ENCODE measurements at places on chromosomes 7 and 10. TPM values are rescaled to one million over a fixed set of nuclear protein-coding genes. Genes with fewer than 3 reads are reported as not detected.

DNA sequence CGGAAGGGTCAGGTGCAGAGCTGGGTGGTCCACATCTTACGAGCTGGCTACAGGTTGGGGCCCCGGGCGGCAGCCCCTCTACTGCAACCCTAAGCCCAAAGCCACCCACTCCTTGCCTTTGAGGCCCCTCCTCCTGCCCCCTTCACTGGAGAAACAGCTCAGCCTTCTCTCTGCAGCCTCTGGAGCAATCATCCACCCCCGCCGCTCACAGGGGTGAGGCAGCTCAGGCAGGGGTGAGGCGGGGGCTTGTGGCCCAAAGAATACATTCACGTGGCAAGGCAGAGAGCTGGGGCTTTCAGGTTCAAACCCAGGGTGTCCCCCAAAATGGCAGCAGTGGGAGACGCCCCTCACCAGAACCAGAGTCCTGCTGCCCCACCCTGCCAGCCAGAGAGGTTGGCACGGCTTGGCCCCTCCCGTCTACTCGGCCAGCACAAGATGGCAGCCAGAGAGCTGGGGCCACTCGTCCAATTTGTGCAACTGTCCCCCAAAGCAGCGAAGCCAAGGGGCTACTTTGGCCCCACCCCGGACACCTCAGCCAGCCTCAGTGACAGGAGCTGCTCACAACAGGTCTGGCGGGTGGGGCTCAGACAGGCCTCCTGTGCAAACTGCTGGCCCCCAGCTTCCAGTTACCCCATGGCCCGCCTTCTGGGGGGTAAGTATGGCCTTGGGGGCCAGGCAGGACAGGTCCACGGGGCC, 7.2 kb downstream of the GNB2 start:
- 0 out of 2 replicates have a peak overlapping the region, but pooled peaks have one; percentile 9 for H3K27ac ChIP-seq
- no peak overlapping the region for H3K4me3 ChIP-seq
- H3K36me3 ChIP-seq, result peaks cover 23% of the 10 kb centered on the region
- DNase-seq, result no peak

GRCh38 chr7:131574741-131575140, 18.3 kb upstream of the PODXL start:
- H3K27ac ChIP-seq, result no peak overlapping the region
- no peak overlapping the region for H3K4me3 ChIP-seq
- DNase-seq, result no peak

GRCh38 chr7:105799677-105800076, 76.7 kb downstream of the ATXN7L1 start:
- H3K4me1 ChIP-seq, result peaks cover 6% of the 10 kb centered on the region
- H3K36me3 ChIP-seq, result no peaks in the 10 kb centered on the region
- H3K4me3 ChIP-seq, result no peak overlapping the region
- DNase-seq, result no peak
- no peaks in the 10 kb centered on the region for H3K27me3 ChIP-seq

DNA sequence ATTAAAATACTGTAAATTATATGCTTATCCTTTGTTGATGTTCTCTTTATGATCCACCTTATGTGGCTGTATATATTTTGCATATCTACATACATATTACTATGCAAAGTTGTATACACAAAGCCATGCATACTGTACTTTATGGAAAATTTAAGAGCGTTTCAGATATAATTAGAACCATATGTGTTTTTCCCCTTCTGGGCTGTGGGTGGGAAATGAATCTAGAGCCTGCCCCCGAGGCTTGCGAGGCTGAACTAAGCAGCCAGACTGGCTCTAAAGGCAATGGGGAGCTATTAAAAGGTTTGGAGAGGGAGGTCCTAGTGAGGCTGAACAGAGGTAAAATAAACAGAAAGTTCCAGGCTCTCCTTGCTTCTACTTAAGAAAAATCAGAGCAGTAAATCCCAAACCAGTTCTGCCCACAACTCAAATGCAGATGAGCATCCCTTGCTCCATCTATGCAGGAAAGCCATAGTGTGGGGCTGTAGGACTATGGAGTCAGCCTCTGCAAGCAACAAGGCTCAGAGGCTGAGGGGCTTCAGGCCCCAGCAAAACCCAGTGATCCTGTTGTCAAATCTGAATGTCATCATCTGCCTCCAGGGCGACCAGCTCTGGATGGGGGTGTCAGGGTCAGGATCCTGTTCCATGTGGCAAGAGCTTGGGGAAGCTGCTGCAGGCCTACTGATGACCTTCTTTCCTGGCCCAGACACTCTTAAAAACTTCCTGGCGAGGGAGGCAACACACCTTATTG, 14.1 kb upstream of the DDIT4 start:
- no peaks in the 10 kb centered on the region for H3K27me3 ChIP-seq
- H3K4me1 ChIP-seq, result peaks cover 51% of the 10 kb centered on the region
- no peak overlapping the region for H3K4me3 ChIP-seq
- DNase-seq, result no peak

GRCh38 chr7:128679920-128680319, 7.8 kb downstream of the GARIN1A start:
- H3K4me1 ChIP-seq, result no peaks in the 10 kb centered on the region
- no peak overlapping the region for H3K4me3 ChIP-seq
- H3K27ac ChIP-seq, result no peak overlapping the region
- no peaks in the 10 kb centered on the region for H3K36me3 ChIP-seq
- H3K27me3 ChIP-seq, result no peaks in the 10 kb centered on the region
- DNase-seq, result no peak

DNA sequence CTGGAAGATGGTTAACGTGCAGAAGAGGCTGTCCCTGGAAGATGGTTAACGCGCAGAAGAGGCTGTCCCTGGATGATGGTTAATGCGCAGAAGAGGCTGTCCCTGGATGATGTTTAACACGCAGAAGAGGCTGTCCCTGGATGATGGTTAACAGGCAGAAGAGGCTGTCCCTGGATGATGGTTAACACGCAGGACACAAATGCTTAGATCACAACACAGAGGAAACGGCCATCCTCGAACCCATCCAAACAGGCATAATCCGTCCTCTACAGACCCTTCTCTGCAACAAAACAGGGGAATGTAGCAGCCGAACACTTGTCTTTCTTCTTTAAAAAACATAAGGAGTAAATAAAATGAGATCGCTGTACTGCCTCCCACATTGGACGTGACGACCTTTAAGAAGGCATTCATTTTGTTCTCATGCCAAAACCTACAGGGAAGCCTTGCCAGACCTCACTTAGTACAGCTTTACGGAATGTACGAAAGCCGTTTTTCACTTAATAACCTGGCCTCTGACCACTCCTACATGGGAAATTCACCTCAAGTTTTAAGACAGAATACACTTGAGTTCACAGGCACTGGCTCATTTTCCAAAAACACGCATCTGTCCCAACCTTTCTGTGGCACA, 245.2 kb downstream of the ZMYND11 start:
- peaks cover 9% of the 10 kb centered on the region for H3K36me3 ChIP-seq
- DNase-seq, result no peak
- H3K4me3 ChIP-seq, result no peak overlapping the region
- no peaks in the 10 kb centered on the region for H3K27me3 ChIP-seq

DNA sequence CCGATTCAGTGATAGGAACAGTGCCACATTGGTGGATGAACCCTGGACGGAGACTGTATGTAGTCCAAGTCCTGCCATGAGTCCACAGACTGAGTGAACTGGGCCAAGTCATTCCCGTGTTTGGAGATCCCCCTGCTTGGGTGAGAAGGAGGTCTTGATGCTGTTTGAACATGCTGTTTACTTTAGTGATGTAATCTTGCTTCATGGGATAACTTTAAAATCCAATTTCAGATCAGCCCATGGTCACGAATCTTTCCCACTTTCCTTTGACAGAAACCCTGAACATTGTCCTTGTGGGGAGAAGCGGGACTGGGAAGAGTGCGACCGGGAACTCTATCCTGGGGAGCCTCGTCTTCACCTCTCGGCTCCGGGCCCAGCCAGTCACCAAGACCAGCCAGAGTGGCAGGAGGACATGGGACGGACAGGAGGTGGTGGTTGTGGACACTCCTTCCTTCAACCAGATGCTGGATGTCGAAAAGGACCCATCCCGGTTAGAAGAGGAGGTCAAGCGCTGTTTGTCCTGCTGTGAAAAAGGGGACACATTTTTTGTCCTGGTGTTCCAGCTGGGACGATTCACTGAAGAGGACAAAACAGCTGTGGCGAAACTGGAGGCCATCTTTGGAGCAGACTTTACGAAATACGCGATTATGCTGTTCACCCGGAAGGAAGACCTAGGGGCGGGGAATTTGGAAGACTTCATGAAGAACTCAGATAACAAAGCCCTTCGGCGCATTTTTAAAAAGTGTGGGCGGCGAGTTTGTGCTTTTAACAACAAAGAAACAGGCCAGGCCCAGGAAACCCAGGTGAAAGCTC, 26.6 kb downstream of the GIMAP8 start:
- H3K4me3 ChIP-seq, result no peak overlapping the region
- peaks cover 46% of the 10 kb centered on the region for H3K27me3 ChIP-seq
- no peaks in the 10 kb centered on the region for H3K4me1 ChIP-seq
- no peaks in the 10 kb centered on the region for H3K36me3 ChIP-seq

DNA sequence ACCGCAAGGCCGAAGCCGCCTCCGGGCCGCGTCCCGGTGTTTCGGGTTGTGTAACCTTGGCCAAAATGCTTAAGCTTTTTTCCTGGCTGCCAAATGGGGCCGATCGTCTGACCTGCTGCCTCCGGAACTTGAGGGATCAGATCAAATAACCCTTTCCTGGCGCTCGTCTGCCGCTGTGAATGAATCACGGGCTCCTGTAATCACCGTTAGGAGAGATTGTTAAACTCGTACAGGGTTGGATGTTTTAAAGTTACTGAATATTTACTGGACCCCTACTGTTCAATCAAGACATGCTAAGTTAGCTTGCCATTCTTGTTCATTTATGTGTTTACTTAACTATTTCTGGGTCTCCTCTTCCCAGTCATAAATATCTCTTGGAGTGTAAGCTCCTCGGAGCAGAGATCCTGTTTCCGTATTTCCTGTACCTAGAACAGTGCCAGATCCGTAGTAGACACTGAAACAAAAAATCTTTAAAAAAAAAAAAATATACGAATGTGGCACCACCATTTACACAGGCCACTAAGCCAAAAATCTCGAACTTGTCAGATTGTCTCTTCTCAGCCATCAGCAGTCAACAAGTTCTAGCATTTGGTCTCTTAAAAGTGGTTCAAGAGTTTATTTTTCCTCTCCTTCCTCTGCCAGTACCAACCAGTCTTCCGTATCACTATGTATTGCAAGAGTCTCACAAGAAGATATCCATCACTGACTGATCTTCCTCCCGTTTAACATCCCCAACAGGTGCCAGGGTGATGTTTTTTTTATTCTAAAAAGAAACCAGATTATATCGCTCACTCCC, 650 bp upstream of the TM9SF3 start:
- H3K4me3 ChIP-seq, result peak overlapping the region; percentile 59
- no peaks in the 10 kb centered on the region for H3K27me3 ChIP-seq
- H3K27ac ChIP-seq, result peak overlapping the region; percentile 95
- DNase-seq, result peak; percentile 48

The RNF32 gene
- 3.4 TPM for total RNA-seq

The SGCE gene
- 17.4 TPM for total RNA-seq

The CRTAC1 gene
- 0.20 TPM for total RNA-seq
